Stimulated activated CD4-positive, alpha-beta T cell treated with anti-CD3 and anti-CD28 coated beads, Interleukin-15, amount 100 ng/mL, for 24 hours (primary cell): ENCODE measurements at places on chromosomes 5 and 9.

DNA sequence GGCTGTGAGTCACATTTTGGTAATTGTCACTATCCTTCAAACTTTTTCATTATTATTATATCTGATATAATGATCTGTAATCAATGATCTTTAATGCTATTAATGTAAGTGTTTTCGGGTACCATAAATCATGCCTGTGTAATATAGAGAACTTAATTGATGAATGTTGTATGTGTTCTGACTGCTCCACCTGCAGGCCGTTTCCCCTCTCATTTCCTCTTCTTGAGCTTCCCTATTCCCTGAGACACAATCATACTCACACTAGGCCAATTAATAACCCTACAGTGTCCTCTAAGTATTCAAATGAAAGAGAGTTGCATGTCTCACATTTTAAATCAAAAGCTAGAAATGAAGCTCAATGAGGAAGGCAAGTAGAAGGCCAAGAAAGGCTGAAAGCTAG, 420.9 kb upstream of the SGCD start:
- no peak for DNase-seq

GRCh38 chr9:14212077-14212476, 101.9 kb downstream of the NFIB start:
- DNase-seq, result no peak

GRCh38 chr9:129962889-129963703, 79.9 kb downstream of the FNBP1 start:
- DNase-seq, result peak; percentile 74

DNA sequence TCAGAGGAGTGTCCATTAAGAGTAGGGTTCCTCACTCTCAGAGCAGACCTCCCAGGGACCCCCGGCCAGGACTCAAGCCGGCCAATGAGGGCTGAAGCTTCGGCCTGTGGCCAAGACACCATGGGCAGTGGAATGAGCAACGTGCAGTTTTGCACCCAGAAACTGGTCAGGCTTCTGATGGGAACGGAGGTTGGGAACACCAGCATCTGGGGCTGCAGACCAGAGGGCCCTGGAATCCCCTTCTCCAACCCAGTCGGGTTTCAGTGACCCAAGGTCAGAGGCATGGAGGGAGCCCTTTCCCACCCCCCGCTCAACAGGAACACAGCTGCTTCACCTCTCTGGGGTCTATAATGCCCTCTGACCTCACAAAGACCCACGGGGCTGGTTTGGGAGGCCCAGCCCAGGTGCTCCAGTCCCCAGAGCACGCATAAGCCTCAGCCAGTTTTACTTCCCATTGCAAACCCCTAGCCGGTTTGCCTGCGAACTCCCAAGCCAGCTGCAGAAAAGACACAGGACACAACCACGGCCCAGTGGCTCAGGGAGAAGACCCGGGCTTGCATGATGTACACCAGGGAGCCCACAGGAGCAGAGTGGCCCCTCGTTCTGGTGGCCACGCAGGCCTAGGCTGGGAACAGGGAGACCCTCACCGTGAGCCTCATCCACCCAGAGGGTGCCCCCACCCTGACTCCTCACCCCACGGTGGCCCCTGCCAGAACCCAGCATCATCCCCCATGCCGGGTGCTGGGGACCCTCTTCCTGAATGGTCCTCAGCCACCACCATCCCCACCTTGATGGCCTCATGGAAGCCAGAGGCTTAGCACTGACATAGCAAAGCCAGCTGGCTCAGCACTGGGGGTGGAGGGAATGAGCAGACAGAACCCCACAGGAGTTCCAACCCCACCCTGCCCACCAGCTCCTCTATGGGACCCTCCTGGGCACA, 30.6 kb downstream of the VAV2 start:
- no peak for DNase-seq

GRCh38 chr5:145830594-145830993, 4.5 kb downstream of the PRELID2 start:
- DNase-seq, result no peak

DNA sequence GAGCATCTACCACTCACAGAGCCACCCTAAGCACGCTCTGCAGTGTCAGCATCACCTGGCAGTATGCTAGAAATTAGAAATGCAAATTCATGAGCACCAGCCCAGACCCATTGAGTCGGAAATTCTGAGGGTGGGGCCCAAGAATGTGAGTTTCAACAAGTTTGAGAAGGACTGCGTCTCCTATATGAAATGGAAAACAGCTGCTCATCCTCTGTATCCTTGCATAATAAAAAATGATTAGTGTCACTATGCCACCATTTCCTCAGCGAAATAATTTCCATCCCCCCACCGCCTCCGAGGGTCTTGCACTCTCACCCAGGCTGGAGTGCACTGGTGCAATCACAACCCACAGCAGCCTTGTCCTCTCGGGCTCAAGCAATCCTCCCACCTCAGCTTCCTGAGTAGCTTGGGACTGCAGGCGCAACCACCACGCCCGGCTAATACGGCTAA, 1.3 kb upstream of the IQGAP2 start:
- DNase-seq, result peak; percentile 56

GRCh38 chr5:126053630-126054029, 369.6 kb upstream of the GRAMD2B start:
- DNase-seq, result no peak

GRCh38 chr5:50420343-50420935, 20.6 kb downstream of the EMB start:
- DNase-seq, result no peak

GRCh38 chr9:8754751-8755150, 955.2 kb upstream of the DMAC1 start:
- no peak for DNase-seq

DNA sequence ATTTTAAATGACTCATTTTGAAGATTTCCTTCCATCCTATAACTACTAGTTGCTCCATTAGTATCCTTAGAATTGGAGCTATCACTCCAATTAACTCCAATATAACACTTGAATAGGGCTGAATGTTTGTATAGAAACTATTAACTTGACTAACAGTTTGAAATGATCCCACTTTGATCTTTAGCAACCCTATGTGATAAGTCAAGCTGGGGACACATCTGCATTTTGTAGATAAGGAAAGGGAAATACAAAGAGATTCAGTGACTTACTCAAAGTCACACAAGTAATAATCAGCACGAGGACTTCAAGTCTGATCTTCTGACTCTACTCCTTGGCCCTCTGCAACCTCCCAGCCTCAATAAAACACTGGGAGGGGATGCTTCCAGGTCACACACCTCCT, 101.1 kb downstream of the TMEM215 start:
- DNase-seq, result no peak

- no peak for DNase-seq
Observed at GRCh38 chr9:79952401-79952800, 380.6 kb downstream of the TLE4 start.

DNA sequence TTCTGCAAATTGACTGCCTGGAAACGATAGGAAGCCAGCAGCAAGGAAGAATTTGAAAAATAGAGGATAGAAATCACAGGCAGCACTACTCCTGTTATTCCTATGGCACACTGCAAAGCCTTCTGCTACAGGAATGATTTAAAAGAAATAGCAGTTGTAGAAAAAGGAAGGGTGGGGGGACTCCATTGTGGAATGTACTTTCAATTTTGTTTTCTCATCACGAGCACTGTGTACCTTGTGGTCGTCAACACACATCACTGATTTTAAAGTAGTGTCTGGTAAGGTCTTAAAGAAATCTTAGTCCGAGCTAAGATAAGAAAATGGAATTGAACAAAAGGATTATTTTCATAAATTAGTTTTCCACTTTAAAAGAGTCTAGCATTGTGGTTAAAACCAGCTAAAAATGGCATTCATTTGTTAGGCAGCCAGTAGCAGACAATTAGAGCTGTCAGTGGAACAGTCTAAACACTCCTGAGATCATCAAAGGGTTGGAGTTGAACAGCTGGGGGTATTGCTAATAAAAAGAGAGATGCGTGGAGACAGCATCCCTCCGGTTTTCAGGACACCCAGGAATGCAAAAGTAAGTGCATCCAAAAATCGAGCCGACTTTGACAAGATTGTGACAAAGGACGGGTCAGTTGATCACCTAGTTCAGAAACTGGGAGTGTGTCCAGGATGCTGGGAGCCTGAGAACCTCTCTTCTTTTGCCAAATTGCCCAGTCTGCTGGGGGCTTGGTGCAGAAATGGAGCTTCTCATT, 97.8 kb upstream of the WWC1 start:
- no peak for DNase-seq

DNA sequence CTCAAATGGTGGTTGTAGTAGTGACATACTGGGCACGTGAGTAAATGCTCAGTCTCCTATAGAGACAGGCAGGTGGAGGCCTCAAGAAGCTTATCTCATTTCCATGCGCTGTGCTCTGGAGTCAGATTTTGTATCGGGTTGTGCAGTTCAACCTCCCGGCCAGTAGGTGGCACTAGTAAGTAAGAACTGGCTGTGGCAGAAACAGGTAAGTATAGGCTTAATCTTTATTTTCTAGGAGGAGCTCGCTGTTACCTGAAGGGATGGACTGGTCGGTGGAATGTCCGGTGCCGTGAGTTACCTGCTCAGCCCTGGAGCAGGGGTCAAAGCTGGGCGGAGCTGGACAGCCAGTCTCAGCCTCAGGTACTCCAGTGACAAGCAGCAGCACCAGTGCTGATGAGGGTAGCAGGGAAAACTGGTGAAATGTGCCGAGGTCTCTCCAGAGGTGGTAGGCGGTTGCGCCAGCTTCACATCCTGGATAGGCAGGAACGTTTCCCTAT, 880.1 kb upstream of the SEMA6A start:
- peak; percentile 50 for DNase-seq

DNA sequence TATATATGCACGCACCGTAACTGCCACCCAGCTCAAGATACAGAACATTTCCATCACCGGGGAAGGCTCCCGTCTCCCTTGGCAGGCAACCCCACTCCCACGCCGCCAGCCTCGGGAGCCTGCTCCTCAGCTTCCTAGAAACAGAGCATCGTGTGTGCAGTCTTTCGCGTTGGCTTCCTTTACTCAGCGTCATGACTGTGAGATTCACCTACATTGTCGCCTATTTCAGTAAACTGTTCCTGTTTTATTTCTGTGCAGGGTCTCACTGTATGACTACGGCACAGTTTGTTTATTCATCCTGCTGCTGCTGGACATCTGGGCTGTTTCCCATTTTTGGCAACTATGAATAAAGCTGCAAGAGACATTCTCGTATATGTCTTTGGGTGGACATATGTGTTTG, 90.7 kb downstream of the STK10 start:
- DNase-seq, result no peak

DNA sequence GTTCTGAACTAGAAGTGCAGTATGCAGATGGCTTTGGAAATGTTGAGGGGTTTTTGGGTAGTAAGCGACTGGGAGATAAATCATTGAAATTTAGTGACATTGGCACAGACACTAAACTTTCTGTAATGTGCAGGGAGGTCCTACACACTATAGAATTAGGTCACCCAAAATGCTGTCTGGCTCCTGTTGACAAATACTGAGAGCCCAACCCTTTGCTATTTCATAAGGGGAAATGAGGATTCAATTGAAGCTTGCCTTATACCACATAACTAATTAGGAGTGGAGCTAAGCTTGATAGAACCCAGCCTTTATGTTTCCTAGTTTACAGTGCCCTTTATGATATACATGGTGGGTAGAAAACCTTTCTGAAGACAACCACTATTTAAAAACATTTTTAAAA, 22.6 kb downstream of the HMGXB3 start:
- no peak for DNase-seq

GRCh38 chr5:125484742-125485641, 738.6 kb upstream of the ZNF608 start:
- no peak for DNase-seq

- DNase-seq, result no peak
Observed at GRCh38 chr9:7055171-7055903, 297.6 kb downstream of the KDM4C start.

GRCh38 chr5:52013523-52013922, 630.3 kb downstream of the ISL1 start:
- DNase-seq, result no peak

GRCh38 chr5:62465985-62466925, 53.7 kb downstream of the IPO11 start:
- no peak for DNase-seq

DNA sequence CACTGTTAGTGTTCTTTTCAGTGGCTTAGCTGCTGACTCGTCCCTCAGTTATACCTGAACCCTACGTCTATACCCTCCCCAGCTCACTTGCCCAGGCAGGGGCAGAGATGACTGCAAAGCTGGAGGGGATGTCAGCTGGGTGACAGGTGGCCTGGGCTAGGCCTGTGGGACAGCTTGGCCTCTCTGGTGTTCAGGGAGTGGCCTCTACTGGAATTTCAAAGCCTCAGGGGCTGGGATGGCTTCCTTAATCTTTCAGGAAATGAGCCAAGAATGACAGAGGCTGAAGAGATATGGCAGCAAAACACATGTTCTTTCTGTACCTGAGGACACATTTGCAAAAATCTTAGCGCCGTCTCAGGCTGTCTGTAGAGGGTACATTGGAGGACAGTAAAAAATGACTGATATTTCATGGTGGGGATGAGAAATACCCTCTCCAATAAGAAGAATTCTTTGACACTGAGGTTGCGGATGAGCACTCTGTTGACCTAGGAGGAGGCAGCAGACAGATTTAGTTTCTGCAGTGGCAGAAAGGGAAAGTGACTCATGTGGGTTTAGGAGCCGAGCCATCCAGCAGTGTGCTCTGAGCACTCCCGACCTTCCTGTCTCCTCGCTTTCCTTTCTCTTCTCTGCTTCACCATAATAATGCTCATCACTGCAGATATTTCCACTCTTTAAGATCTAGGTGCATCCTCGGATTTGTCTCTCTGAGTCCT, 54.4 kb downstream of the ENTREP1 start:
- DNase-seq, result no peak

DNA sequence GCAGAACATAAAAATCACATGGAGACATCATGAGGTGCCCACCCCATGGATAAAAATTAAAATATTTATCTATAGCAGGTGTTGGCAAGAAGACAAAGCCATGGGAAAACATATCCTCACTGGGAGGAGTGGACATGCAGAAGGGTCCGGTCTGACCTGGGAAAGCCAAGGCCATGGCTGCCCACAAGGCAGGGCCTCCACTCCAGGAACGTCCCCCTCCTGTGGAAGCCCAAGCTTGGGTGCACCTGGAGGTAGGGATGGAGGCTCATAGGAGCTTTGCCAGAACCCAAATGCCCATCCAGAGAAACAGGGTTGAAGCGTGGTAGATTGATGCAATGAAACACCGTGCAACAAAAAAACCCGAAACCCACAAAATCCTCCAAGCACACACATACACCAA, 81.4 kb upstream of the COL5A1 start:
- no peak for DNase-seq

DNA sequence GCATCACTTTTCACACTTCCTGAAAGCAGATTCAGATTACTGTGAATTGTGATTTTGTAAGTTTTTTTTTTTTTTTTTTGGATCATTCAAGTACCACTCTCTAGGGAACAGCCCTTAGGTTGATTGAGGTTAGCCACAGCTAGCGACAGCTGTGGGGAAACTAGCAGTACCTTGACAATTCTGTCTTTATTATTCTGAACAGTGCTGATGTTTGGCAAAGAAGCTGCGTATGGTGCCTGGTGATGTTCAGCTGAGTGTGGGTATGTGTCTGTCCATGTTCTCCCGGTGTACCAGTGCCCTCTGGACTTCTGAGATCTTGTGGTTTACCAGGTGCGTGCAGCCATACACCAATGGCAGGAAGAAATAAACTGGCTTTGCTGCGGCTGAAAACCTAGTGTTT, 117.3 kb upstream of the PLPPR1 start:
- no peak for DNase-seq

GRCh38 chr5:30926218-30926617, 267.3 kb upstream of the CDH6 start:
- no peak for DNase-seq

GRCh38 chr9:89524963-89525362, 27.1 kb upstream of the SEMA4D start:
- DNase-seq, result no peak
